ENCODE measurements at places on chromosomes 4 and X. TPM values are rescaled to one million over a fixed set of nuclear protein-coding genes. Genes with fewer than 3 reads are reported as not detected.
A peak's percentile ranks its signal among the peaks of the same experiment; 100 is the strongest.

The VSIG4 gene
- not detected for total RNA-seq

The CDS1 gene
- under 0.01 TPM for total RNA-seq

The TMSB15A gene
- total RNA-seq = 1.7 TPM

The SPANXC gene
- not detected for total RNA-seq

The MAGEB2 gene
- not detected for total RNA-seq

The NAP1L3 gene
- total RNA-seq = 5.5 TPM

The GPR34 gene
- not detected for total RNA-seq

The HOPX gene
- total RNA-seq = under 0.01 TPM

The PABPC4L gene
- total RNA-seq = 12.2 TPM

The LUZP4 gene
- total RNA-seq = not detected

The RHOXF1 gene
- total RNA-seq = not detected

The TMPRSS11A gene
- total RNA-seq = not detected

DNA sequence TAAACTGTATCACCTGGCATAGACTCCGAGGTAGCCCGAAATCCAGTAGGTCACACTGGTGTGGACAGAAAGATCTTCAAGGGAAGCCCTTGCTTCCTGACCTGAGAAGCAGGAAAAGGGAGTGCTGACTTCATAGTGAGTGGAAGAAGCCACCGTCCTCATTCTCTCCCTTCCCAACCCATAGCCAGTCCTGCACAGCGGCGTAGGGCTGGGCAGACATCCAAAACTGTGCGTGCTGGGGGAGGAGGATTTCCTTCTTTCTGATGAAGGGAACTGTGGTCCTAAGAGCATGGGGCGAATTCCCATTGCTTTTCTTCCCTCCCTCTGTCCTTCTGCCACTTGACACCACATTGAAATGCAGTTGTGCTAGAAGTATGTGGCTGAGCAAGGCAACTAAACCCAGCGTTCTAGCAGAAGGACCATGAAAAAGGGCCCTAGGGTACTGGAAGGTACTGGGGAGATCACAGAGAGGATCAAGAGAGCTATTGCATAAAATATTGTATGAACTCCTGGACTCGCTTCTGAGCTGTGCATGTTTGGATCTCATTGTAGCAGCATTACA, 66.9 kb downstream of the STOX2 start:
- DNase-seq = no peak

DNA sequence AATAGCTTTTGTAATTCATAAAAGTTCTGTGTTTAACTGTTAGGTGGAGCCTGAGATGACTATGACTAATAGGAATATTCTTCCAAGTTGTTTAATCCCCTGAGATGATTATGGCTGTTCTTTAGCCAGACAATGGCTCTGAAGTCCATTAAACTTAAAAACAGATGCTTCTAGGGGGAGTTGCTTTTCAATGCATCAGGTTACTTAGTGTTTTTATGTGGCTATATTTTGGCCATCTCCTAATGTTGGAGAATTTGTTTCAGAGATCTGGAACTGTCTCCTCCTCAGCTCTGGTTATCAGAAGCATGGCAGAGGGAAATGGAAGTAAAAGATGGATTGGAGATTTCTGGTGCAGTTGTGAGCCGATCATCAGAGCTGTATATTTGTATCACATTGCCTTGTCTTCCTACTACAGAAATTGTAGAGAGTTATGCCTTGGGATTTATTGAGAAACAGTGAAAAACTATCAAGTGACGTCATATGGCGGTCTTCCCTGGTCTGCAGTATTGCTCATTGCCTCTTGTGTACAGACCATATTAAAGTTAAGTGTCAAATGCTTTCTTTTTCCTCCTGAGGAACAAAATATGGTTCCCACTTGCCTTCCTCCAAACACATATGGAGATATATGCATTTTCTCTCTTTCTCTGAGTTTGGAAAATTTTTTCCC, 29.8 kb downstream of the SGMS2 start:
- DNase-seq = peak; percentile 79

- peak; percentile 78 for DNase-seq
Measured at GRCh38 chr4:24771241-24771640, 24.1 kb upstream of the SOD3 start.

DNA sequence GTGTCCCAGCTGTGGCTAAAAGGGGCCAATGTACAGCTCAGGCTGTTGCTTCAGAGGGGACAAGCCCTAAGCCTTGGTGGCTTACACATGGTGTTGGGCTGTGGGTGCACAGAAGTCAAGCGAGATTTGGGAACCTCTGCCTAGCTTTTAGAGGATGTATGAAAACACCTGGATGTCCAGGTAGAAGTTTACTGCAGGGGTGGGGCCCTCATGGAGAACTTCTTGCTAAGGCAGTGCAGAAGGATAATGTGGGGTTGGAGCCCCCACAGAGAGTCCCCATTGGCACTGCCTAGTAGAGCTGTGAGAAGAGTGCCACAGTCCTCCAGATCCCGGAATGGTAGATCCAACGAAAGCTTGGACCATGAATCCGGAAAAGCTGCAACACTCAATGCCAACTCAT, 40.5 kb downstream of the UBA6 start:
- no peak for DNase-seq

GRCh38 chrX:46876901-46877300, 35.3 kb upstream of the JADE3 start:
- no peak for DNase-seq

DNA sequence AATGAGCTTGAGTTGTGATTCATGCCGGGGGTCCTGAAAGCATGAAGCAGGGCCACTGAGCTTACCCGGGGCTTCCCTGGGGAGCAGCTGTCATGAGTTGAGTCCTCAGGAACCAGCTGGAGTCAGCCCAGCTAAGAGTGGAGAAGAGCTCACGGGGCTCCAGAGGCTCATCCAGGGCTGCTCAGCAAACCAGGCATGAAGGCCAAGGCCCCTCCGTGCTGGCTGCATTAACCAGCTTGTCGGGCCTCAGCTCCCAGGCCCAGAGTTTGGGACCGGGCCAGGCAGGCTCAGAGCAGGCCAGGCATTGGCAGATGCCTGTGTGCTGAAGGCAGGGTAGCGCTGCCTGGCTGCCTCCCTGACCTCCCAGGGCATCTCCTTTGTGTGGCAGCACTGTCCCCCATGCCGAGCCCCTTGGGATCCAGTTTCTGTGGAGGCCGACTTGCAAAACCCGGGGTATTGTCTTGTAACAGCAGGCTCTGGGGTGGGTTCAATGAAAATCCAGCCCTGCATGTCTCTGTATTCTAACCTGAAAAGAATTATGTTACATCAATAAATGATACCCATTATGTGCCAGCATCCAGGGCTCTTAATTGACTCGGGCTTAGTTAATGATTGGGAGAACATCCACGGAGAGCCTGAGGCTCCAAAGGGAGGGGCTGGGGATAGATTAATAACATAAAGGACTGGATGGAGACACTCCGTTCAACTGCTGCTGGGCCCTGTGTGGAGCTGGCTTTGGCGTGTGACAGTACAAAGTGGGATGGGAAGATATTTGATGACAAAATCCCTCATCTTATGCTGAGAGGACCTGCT, 68.0 kb upstream of the MSX1 start:
- DNase-seq = no peak

GRCh38 chrX:153333821-153334653, at the start of gene ZNF275:
Gene ZNF275, plus strand, starts transcription at chrX:153334153. Its CDS starts 2,527 bp downstream, at chrX:153336680.
- peak; percentile 78 for DNase-seq

DNA sequence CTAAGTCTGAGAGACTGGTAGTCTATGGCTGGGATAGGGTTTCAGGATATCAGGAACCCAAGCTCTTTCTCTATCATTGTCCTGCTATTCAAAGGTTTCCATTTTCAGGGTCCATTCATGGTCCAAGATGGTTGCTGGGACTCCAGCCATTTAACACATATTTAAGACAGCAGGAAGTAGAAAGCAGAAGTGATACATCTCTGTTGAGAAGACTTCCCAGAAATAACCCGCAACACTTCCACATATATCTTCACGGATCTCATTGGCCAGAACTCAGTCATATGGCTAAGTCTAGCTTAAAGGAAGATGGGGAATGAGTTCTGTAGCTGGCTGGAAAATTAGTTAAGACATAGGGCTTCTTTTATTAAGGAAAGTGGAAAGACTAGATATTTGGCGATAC, 23.8 kb downstream of the CTSO start:
- no peak for DNase-seq

DNA sequence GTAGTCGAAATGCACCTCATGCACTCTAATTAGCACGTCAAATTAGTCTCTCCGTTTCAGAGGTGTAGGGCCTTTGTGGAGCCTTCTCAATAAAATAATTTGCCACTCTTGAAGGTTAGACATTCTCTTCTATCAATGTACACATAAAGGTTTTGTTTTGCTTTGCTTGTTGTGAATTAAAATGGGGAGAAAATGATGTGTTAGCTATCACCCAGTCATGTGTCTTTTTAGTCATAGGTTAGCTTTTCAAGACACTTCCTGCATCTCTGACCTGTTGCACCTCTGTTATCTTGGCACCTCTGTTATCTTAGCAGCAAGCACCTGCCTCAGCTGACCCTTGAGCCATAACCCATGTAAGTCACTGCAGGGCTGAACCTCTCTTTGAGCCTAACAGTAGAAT, 936 bp downstream of the TMEM144 start:
- no peak for DNase-seq

- DNase-seq = peak; percentile 92
Measured at GRCh38 chr4:8260656-8261111, 8.9 kb upstream of the HTRA3 start.

DNA sequence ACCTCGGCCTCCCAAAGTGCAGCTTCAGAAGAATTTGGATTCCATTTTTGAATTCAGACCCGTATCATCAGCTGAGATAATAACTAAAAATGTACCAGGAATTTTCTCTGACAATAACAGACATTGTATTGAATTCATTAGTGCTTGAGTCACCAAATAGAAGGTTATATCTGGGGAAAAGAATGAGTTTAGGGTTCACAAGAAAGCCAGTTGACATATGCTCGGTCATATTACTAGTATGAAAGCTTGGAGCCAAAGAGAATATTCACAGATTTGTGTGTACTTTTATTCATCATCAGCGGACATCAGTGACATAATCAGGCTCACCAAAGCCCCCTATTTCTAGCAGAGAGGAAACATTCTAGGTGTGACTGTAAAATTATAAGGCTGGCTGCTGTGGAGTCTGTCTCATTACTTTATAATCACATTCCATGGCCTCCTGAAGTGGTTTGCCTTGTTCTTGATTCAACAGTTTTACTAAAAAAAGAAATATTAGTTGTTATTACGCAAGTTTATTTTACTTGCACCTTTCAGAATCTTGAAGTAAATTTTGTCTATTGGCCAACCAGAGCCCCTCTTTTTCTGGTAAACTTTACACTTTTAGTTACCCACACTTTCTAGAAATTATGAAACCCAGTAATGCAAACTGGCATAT, 14.6 kb upstream of the DCTD start:
- DNase-seq = no peak

DNA sequence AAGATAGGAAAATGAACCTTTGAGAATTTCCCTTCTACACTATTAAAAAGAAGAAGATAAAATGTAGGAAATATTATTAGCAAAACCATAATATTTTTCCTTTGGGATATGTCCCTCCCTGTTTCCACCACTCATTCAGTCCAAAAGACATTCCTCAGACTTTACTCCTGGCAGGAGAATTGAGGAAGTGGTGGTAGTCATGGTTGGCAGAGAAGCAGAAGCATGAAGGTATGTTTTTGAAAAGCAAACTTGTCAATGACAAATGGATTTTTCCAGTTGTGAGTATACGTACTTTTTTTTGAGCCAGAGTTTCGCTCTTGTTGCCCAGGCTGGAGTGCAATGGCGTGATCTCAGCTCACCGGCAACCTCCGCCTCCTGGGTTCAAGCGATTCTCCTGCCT, 13.7 kb downstream of the STAG2 start:
- no peak for DNase-seq

- DNase-seq = no peak
Measured at GRCh38 chr4:168071304-168071703, 21.0 kb upstream of the ANXA10 start.

DNA sequence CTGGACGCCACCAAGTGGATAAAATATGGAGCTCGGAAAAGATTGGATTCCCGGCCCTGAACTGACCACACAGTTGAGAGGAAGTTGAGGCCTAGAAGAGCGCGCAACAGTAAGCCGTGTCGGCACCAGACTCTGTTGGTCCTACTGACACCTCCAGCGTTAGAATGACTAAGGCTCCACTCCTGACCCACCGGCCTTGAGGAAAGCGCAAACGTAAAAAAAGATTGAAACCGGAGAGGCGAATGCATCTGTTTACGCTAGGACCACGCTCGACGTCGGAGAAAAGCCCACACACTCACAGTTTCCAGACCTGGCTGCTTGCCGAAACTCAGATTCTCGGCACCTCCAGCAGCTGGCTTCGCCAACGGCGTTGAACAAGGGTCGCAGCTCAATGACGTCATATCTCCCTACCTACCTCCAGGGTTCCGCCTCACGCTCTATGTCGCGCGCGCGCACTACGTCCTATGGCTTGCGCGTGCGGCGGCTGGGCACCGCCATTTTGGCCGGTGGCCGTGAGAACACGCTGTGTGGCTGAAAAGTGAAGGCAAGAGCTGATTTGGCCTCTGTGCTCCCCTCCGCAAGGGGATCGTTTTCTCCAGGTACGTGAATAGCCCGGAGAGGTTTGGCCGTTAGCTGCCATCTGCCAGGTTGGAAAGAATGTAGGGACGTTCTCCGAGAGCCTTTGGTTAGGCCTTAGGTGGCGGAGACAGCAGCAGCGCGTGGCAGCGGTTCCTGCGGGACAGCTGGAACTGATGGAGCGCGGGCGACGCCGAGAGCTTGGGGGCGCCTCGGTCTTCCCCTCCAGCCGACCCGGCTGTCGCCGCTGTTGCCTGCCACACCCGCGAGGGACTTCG, at the start of the genes ABCE1 and ANAPC10:
TSS of gene ABCE1 (plus strand) at position 491 of the 854 bp plus-strand sequence. CDS start 6,102 bp downstream, outside the sequence.
TSS of gene ANAPC10 (minus strand) at position 376 of the 854 bp plus-strand sequence. CDS start 2,097 bp downstream, outside the sequence.
- peak; percentile 99 for DNase-seq

DNA sequence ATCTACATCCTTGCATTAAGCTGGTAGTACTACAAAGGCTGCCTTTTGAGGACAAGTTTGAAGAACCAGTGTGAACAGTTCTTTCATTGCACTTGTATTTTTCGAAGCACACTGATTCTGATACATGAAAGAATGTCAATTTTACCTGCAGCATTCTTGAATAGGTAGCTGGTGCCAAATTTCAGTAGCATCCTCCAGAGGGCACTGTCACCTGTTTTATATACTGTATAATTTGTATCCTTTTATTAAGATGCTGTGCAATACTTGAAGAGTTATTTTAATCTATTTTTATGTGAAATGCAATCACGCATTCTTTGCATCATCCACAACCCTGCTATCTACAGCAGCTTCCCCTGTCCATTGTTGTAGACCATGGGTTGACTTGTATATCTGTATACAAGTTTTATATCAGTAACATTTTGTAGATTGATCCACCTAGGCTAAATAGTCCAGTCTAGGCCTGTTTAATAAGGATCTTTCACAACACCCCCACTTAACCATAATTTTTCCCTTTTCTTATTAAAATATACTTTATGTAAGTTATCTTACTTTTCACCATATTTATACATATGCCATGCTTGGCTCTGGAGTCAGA, 325.7 kb downstream of the PCDH7 start:
- DNase-seq = peak; percentile 13

- no peak for DNase-seq
Measured at GRCh38 chrX:46209768-46210167, 335.5 kb downstream of the ZNF674 start.

GRCh38 chr4:44908565-44908964, 182.2 kb upstream of the GNPDA2 start:
- no peak for DNase-seq
